ENCODE measurements at places on chromosomes 13 and 19. TPM values are rescaled to one million over a fixed set of nuclear protein-coding genes. Genes with fewer than 3 reads are reported as not detected.

ZNF208 gene
- not detected for total RNA-seq

FXYD5 gene
- total RNA-seq = 105 TPM

LHFPL6 gene
- total RNA-seq = 19.1 TPM

BSG gene
- total RNA-seq = 775 TPM

ELSPBP1 gene
- not detected for total RNA-seq

C19orf33 gene
- total RNA-seq = 37.2 TPM

LMTK3 gene
- not detected for total RNA-seq

NCLN gene
- 78.8 TPM for total RNA-seq

ZNF610 gene
- total RNA-seq = 4.9 TPM

CBY2 gene
- total RNA-seq = not detected

TMEM221 gene
- total RNA-seq = 0.39 TPM

TMEM145 gene
- not detected for total RNA-seq

MCEMP1 gene
- total RNA-seq = not detected

ATP7B gene
- total RNA-seq = 9.9 TPM

CASP14 gene
- total RNA-seq = not detected

SSC5D gene
- 2.4 TPM for total RNA-seq

LGI4 gene
- total RNA-seq = not detected

RAX2 gene
- total RNA-seq = not detected

KLK7 gene
- not detected for total RNA-seq

SIGLECL1 gene
- total RNA-seq = not detected
